Stimulated activated CD4-positive, alpha-beta T cell treated with anti-CD3 and anti-CD28 coated beads, Interleukin-4, amount 100 ng/mL, for 48 hours (primary cell): ENCODE measurements at places on chromosomes 3 and 15.

DNA sequence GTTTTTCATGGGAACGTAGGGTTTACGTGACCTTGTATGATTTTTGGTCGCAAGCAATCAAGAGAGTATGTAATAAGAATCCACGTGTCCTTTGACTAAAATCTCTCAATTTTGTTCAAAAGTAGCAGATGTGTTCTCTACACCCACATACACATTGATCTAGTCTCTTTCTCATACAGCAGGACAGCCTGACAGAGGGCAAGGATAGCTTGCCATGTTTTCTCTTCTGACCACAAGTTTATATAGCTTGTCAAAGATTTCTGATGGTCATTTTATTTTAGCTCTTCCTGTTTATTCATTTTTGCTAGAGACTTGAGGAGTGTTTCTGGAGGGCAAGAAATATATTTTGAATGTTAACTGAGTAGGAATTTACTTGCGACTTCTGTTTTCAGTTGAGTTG is 570.2 kb upstream of the ALCAM start:
- no peak for DNase-seq

DNA sequence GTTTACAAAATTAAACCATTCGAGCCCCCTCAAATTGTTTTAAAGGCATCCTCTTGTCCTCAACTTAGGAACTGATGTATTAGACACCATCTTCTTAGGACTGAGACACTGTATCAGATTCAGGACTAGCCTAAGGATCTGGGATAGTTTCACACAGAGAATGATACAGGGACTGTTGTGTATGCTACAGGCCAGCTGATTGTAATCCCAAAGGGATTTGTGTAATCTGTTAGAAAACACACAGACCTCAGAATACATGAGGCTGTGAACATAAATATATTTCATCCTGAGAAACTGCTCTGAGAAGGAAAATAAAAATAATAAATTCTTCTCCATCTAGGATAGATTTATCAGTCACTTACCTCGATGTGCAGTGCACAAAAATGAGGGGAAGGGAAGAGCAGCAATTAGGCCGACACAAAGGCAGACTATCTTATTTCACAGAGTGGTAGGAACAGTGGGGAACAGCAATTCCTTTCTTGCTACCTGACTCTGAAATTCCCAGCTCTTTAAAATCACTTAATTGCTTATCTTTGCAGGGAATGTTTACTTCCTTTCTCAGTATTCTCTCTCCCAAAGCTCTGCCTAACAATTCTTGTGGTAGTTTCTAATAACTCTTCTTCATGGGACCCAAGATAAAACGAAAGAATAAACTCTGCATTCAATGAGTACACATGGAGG is 322.5 kb downstream of the MAGI1 start:
- no peak for DNase-seq

DNA sequence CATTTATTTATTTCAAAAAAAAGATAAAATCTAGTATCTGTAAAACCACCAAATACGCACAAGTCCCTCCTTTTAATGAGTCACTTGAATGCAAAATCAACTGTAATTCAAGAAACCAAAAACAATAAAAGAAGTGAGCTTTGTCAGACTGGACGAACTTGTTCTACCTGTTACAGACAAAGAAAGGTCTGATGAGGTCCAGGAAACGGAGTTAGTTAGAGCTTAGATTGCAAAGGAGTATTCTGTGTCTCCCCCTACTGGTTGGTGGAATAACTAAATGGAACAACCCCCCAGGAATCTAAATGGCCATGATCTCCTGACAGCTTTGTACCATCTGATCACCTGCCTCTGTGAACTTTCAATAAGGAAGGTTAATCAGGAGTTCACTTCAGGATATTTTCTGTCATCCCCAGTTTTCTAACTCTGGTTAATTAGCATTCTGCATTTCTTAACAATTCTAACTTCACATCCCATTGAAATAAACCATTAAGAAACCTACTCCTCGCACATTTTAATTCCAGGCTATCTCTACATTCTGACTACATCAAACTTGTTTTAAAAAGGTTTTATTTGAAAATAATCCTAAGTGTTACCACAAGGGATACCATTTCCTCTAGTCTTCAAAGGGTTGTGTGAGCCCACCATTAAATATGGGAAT is 333.0 kb upstream of the SATB1 start:
- no peak for DNase-seq

GRCh38 chr3:45140141-45140769 is 5.9 kb downstream of the CDCP1 start:
- DNase-seq: no peak

DNA sequence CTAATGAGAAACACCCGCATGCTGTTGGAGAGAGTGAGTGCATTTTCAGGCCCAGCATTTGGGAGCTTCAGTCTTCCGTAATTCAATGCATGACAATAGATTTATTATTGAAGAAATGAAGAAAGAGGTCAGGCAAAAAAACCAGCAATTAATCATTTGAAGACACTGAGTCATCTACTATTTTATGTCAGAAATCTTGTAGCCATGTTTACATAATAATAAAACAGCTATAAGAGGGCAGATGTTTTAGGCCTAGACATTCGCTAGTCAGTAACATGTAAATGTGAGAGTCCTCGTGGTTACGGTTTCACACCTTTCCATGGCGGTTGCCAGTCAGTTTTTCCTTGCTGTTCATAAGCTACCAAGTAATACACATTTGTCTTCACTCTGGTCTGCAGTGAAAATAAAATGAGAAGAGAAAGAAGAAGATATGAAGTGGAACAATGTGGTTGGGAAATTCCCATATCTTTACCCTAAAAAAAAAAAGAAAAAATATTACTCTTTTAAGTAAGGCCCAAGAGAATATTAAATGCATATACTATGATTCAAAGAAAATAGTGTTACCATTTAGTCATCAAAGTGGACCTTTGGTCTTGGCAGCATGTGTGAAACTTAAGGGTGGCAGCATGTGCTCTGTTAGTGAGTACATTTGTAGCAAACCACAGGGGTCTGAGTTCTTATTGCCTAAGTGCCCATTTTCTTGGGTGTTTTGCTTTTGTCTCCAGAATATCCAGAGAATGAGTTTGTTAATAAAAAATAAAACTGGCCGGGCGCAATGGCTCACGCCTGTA is 140.5 kb upstream of the TBL1XR1 start:
- DNase-seq: peak; percentile 37

DNA sequence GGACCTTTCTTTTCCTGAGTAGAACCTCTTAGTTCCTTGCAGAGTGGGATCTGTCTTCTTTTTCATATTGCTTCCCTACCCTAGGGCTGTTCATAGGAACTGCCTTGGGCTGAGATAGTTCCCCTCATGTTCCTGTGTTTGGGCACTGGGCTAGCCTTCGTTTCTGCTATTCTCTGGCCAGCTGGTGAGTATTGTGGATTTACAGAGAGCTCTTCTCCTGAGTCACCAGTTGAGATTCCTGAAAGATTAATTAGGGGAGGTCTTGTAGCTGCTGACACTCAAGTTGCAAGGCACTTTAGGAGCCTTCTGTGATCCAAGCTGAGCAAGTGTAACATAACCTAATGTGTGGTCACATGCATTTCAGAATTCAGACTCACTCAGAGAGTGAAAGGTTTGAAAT is 30.7 kb downstream of the CHD2 start:
- no peak for DNase-seq

GRCh38 chr3:113251817-113252216 is 40.5 kb downstream of the BOC start:
- DNase-seq: no peak

GRCh38 chr3:146374146-146374545 is 95.2 kb downstream of the PLSCR2 start:
- no peak for DNase-seq

DNA sequence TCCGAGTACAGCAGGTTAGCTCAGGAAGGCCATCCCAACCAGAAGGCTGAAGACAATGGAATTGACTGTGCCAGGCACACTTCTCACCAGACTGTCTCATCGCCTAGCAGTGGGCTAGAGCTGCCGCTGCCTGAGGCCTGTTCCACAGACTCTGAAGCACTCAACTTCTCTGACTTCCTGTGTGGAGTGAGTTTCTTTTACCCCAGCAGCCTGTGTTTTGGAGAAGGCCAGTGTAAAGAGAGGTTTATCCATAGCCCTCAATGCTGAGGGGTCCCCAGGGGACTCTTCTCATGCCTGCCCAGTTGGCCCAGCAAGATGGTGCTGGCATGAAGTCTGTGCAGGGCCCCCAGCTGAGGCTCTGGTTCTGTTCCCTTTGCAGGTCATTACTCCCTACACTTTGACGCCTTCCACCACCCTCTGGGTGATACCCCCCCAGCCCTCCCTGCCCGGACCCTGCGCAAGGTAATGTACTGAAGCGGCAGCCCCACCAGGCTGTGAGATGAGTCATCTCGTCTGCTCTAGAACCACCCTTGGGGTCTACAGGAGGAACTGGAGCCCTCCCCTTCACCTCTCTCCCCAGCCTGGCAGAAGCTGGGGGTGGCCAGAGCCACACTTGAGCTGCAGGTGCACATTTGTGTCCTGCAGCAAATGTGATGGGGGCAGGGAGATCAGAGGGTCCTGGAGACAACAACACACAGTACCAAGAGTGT is 5.2 kb upstream of the MANF start:
- DNase-seq: no peak

DNA sequence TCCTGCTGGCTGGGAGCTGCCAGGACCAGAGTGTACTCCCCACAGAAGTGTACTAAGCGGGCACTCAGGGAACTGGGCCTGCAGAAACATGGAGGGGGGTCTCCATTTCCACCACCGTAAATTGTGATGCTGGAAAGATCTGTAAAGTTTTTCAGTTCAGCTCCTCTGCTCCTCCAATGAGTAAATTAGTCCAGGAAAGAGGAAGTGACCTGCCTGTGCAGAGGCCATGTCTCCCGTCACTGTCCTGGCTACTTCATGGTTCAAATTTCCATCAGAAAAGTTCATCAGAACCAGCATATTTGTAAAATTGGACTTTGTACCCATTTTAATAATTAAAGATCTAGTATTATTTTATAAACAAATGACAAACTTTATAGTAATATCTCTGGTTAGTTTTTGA is 226.7 kb upstream of the THBS1 start:
- DNase-seq: no peak

DNA sequence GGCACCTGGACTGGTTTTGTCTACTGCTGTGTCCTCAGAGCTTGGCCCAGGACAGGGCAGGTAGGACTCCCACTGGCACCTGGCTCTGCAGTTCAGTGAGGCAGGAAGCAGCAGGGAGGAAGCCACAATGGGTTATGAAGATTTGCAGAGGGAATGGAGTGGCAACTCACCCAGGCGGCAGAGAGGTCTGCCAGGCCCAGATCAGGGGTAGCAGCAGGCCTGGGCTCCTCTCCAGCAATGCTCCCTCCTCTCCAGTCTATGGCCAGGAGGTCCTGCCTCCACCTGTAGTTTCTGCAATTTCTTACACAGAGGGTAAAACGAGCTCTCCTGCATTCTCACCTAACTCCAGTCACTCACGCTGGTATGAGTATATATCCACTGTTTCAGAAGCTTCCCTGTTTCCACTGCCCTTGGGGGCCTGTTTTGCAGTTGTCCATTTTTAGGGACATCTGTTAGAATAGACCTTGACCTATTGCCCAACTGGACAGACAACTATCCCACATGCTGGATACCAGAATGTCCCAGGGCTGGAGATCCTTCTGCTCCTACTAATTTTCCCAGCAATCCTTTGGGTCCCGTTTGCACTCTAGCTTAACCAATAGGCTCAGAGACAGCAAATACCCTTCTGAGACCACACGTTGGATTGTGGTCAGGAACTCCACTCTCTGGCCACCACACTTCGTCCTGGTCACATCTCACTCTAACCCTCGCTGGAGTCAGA is 35.2 kb downstream of the HMCES start:
- no peak for DNase-seq

- no peak for DNase-seq
These were observed 32.9 kb upstream of the UTS2B start for GRCh38 chr3:191363221-191363620.

GRCh38 chr3:101695779-101696372 is 9.4 kb upstream of the RPL24 start:
- no peak for DNase-seq

DNA sequence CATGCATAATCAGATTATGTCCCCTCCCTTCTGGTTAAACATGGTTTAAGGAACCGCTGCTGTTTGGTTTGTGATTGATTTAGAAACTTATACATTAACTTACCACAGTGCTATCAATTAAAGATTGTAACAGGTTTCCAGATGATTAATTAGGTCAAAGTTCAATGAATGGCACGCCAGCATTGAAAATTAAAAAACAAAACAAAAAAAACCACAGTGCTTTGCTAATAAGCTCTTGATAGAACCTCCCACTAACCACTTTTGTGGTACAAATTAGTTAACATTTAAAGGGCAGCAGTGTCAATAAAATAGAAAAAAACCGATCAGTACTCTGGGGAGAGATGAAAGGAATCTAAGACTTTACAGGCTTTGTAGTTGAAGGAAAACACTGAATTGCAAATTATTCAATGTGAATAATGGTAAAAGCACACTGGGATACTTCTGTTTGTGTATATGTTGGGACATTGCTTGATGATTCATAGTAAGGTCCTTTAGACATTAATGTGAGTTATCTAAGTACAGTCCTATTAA is 7.6 kb upstream of the C3orf38 start:
- DNase-seq: no peak

DNA sequence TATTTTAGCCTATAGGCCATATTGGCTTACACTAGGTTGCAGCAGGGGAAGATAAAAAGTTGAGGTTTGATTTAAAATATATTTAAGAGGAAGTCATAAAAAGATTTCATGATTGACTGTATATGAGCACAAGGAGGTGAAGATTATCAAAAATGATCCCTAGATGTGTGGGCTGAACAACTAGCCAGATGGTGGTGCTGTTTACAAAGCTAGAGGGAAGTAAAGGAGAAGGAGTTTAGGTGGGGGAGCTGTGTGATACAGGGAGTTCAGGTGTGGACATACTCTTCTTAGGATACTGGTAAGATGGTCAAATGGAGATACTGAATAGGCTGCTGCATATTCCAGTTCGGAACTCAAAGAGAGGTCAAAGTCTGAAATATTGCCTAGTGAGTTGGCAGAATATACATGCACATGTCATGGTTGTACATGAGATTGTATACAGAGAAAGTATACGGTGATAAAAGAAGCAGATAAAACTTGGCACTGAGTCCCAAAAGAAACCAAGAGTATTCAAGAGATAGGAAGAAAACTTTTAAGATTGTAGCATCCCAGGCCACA is 727.8 kb downstream of the NLGN1 start:
- DNase-seq: no peak
